CD4-positive, alpha-beta T cell treated with Interleukin-12 subunit alpha and Interleukin-12 subunit beta, for 1 hour (primary cell): ENCODE measurements at places on chromosomes 7 and 10.

- DNase-seq: no peak
These were observed 347.9 kb downstream of the LRMDA start for GRCh38 chr10:75779276-75779675.

- DNase-seq: no peak
These were observed 243.9 kb downstream of the USP6NL start for GRCh38 chr10:11367505-11367904.

- no peak for DNase-seq
These were observed 154.1 kb upstream of the MTPN start for GRCh38 chr7:136131304-136131630.

DNA sequence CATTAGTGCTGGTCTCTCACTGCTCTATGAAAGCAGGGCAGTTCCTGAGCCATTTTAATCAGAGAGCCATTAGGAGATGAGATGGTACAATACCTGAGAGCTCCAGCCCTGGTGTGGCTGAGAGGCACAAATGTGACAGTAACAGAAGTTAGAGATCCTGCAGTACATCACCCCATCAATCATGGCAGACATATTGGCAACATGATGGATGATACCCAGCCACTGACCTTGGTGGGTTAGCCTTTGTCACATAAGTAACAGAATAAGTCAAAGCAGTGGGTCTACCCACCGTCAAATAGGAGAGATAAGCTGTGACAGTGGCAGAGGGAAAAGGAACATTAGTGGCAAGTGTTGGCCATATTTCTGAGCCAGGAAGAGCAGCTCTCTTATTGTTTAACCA, 53.3 kb upstream of the NXPH1 start:
- DNase-seq: no peak

DNA sequence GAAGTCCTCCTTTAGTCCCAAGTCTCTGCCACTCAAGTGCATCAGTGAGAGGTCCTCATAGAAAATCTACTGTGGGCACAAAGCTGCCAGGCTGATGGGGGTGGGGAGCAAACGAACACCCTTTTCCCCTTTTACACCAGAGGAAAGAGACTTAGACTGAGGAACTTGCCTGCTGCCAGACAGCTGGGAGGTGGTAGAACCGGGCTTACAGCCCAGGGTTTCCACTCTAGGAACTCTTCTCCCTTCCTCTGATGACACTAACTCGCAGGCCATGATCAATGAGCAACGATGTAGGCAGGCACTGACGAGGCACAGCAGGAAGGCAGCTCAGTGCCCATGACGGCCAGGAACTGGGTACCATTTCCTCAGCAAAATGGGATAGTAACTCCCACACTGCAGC, 11.0 kb upstream of the SH2D4B start:
- DNase-seq: no peak

DNA sequence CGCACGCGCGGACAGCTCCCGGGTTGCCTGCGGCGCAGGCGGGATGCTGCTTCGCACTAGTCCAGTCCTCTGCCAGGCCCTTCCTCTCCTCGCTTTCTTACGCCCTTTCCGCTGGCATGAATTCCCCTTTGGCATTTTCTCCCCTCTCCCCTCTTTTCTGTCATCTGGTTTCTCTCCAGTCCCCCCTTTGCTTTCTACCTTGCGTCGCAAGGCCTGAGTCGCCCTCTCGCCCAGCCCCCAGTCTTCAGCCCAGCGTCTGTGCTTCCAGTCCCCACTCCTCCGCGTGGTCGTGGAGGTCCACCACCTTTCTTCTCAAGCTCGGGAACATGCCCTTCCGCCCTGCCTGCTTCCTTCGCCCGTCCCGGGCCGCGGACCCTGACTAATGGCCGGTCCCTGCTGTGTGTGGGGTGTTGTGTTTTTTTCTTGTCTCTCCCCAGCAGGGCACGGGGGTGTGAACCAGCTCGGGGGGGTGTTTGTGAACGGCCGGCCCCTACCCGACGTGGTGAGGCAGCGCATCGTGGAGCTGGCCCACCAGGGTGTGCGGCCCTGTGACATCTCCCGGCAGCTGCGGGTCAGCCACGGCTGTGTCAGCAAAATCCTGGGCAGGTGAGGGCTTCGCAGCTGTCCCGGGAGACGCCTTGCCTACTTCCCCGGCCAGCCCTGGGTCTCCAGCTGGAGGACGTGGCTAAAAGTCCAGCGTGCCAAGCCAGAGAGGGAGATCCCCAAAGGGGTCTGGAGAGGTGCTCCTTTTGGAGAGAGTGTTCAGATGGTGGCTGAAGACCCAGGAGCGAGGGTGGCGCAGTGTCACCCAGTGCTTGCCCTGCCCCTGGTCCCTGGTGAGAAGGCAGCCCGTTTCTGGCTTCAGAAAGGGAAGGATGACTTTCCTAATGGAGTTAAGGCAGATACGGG, 4.2 kb downstream of the PAX2 start:
- no peak for DNase-seq

- DNase-seq: no peak
These were observed 108.7 kb upstream of the AUTS2 start for GRCh38 chr7:69489533-69489932.

DNA sequence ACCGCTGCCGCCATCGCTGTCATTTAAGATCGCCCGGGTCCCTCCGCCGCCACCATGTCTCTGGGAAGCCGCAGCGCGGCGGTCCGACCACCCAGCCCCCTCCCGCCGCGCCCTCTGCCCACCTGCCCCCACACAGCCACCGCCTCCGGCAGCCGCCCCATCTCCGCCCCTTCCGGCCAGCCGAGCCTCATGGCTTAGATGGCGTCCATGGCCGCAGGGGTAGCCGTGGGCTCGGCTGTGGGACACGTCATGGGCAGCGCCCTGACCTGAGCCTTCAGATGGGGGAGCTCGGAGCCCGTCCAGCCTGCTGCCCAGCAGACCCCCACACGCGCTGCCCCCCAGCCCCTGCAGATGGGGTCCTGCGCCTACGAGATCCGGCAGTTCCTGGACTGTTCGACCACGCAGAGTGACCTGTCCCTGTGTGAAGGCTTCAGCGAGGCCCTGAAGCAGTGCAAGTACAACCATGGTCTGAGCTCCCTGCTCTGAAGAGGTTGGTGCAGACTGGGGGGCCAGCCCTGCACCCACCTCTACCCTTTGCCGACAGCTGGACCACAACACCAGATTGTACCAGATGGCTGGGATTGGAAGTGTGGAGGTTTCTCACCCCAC, 38.0 kb upstream of the TARP start:
- DNase-seq: no peak

DNA sequence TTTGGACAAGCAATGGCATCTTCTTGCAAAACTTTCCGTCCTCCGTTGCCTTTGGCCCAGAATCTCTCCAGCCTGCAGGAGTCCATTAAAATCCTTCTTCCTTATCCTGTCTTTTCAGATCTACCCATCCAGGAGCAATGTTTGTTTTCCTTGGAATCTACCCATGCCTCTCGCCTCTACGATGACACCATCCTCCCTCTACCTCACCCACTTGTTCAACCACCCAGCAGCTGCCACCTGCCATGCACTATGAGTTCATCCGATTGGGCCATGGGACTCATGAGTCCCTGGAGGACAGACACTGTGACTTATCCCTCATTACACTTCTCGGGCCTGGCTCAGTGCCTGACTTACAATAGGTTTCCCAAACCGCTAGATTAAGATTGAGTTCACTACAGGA, 26.8 kb upstream of the MGMT start:
- no peak for DNase-seq

GRCh38 chr7:84017651-84018050, 176.9 kb downstream of the SEMA3A start:
- DNase-seq: no peak

DNA sequence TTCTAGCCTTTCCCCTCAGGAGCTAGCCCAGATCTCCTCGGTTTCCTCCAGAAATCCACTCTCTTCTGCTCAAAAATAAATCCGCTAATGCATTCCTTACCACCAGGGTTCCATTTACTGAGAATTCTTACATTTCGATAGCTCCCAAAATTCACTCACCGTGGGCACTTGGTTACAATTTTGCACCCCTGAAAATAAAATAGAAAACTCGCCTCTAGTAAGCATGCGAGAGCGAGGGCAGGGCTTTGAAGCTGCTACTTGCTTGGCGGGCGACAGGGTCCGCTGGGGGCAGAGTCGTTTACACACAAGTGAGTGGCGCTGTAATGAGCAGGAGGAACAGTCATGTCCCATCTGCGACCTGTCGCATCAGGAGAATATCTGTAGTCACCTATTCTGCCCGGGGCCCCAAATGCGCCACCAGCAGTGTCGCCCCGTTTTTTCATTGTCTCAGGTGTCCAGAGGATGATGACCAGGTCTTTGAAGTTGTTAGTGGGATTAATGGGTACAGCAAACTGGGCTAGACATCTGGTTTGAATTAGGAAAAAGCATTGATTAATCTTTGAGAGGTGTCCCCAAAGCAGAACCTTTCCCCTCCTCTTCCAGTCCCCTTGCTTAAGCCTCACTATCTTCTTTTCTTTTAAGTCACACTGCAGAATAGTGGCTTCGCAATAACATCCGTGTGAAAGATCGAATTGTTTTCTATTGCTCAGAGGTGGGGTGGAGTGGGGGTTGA, 1.2 kb upstream of the MEOX2 start:
- no peak for DNase-seq

DNA sequence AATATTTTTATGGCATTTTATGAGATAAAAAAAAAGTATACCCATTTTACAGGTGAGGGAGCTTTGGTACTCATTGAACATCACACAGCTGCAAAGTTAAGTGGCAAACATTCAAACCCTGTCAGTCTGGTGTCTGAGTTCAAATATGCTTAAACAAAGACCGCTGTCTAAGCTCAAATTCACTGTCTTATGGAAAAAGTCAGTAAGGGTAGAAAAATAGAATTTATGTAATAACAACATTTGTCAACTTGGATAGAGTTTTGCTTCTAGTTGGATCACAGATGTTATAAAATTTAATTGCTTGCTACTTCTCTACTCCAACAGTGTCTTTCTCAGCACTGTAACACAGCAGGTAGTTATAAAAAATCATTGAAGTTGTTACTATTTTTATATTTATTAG, 161.7 kb upstream of the CSTF2T start:
- no peak for DNase-seq
